Calu3 (cell line): ENCODE measurements at places on chromosomes 3 and 15. TPM values are rescaled to one million over a fixed set of nuclear protein-coding genes. Genes with fewer than 3 reads are reported as not detected.

Gene SCG5
- total RNA-seq = 1.9 TPM in 1 of 2 replicates, not detected in the other

Gene ARHGEF26
- total RNA-seq = 19.0 and 21.4 TPM in 2 replicates

Gene SLC9C1
- not detected in 2 replicates for total RNA-seq

Gene SOX14
- not detected in 2 replicates for total RNA-seq

Gene PLA2G4F
- 0.87 and 2.0 TPM in 2 replicates for total RNA-seq

Gene TGM5
- not detected in 2 replicates for total RNA-seq

Gene ARRDC4
- total RNA-seq = 3.0 and 3.2 TPM in 2 replicates

Gene CCDC39
- total RNA-seq = not detected in 2 replicates

Gene ERC2
- 0.73 and 1.3 TPM in 2 replicates for total RNA-seq

Gene GOLGA8R
- total RNA-seq = 0.24 and 0.50 TPM in 2 replicates

Gene SNX22
- total RNA-seq = 1.3 and 1.6 TPM in 2 replicates

Gene GAP43
- total RNA-seq = not detected in 2 replicates

Gene SKOR1
- 0.17 and 0.27 TPM in 2 replicates for total RNA-seq

Gene CXCR6
- total RNA-seq = not detected in 2 replicates

Gene CFAP91
- total RNA-seq = 1.5 and 2.2 TPM in 2 replicates

Gene PLIN1
- 0.35 and 0.37 TPM in 2 replicates for total RNA-seq

Gene P2RY12
- total RNA-seq = not detected in 2 replicates

Gene CIP2A
- total RNA-seq = 36.9 and 38.5 TPM in 2 replicates

Gene ELL3
- 1.3 and 2.0 TPM in 2 replicates for total RNA-seq

Gene PIK3R4
- total RNA-seq = 42.6 and 47.3 TPM in 2 replicates

Gene SEMA3G
- total RNA-seq = 0.12 and 0.33 TPM in 2 replicates

Gene CCK
- not detected in 2 replicates for total RNA-seq

Gene POPDC2
- total RNA-seq = 0.80 and 1.0 TPM in 2 replicates

Gene DZIP1L
- 16.5 and 21.2 TPM in 2 replicates for total RNA-seq

Gene C3orf62
- total RNA-seq = 6.7 and 8.8 TPM in 2 replicates
